Thymus (tissue), 14 donors: ENCODE measurements at places on chromosomes 5 and 9.

DNA sequence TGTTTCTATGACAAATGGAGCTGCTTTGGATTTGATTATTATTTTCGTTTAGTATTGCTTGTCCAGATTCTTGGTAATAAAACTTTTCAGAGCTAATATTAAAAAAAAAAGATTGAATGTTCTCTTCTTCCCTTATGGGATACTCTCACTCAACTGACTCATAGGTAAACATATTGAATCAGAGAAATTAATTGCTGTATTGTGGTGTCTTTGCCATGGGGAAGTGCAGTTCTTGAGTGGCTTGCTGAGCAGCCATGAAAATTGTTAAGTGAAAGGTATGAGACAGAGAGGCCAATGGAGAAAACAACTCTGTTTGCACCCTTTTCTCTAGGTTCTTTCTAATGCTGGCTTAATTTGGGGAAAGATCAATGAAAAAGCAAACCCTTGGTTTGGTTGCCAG lies 149.9 kb upstream of the HMHB1 start:
- DNase-seq = no peak

DNA sequence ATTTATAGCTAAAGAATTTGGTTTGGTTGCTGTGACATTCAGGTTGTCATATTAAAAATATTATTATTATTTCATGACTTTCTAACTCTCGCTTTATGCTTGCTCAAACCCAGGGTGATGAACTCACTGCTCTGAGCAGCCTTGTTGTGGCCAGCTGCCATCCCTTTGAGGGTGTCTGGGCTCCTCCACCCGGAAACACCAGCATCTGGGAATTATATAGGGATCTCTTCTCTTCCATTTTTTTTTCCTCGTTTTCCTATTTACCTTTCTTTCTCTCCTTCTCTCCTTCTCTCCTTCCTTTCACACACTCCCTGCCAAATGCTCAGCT lies 355.8 kb upstream of the SMARCA2 start:
- no peak for DNase-seq

- no peak for DNase-seq
Measured at GRCh38 chr9:133658442-133659431, 22.6 kb downstream of the DBH start.

DNA sequence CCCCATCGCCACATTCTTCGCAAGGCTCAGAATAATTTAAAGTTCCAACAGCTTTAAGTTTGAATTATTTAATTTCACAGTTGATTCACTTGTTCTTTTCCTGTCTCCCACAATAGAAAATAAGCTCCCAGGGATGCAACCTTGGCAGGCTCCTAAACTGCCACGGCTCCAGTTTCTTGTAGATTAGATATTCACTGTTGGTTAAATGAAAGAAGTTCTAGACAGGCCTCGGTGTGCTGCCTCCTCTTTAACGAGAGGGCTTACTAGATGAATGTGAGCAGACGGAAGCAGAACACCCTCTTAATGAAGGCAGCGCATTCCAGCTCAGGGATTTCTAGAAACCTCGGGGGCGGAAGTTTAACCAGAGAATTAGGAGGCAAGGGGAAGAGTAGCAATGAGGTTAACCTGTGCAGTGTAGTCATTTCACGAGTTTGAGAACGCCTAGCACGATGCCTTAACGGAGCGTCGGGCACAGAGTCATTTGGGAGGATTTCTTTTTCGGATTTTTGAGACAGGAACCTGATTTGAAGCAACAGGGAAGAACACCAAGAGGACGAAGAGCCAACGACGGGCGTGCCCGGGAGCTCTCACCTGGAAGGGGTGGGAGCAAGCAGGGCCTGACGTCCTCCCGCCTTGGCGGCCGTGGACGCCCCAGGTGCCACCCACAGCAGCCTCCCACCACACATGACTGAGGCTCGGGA lies 637 bp upstream of the SMC5 start:
- peak; percentile 35 for DNase-seq

- DNase-seq = no peak
Measured at GRCh38 chr5:111730659-111731382, 26.2 kb downstream of the NREP start.

GRCh38 chr5:56148453-56148971 lies 84.6 kb downstream of the ANKRD55 start:
- peak; percentile 72 for DNase-seq

DNA sequence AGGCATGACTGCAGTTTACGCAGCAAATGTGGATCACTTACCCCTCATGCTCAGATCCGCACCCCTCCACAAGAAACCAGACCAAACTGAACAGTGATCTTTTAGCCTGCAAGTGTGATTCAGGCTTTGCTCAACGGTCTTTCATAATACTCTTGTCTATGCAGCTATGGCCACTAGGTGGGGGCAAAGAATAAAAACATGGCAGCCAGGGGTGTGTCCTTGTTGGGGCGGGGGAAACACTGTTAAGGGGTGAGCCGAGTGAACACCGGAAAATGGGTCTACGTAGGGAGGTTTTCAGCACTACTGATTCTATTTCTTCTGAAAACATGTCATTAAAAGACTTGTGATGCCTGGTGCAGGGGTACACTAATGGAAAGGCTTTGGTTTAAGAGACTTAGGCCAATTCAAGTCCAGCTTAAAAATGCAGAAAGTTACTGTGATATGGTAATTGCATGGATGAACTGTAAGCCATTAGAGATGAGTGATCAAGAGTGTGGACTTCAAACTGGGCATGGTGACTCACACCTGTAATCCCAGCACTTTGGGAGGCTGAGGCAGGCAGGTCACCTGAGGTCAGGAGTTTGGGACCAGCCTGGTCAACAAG lies 49.9 kb upstream of the GPR151 start:
- peak; percentile 36 for DNase-seq

- DNase-seq = no peak
Measured at GRCh38 chr5:169970911-169971765, 9.2 kb downstream of the INSYN2B start.
